ENCODE measurements at places on chromosomes 1 and 21.

GRCh38 chr1:192045131-192045530 is 113.1 kb upstream of the RGS18 start:
- no peak for DNase-seq

DNA sequence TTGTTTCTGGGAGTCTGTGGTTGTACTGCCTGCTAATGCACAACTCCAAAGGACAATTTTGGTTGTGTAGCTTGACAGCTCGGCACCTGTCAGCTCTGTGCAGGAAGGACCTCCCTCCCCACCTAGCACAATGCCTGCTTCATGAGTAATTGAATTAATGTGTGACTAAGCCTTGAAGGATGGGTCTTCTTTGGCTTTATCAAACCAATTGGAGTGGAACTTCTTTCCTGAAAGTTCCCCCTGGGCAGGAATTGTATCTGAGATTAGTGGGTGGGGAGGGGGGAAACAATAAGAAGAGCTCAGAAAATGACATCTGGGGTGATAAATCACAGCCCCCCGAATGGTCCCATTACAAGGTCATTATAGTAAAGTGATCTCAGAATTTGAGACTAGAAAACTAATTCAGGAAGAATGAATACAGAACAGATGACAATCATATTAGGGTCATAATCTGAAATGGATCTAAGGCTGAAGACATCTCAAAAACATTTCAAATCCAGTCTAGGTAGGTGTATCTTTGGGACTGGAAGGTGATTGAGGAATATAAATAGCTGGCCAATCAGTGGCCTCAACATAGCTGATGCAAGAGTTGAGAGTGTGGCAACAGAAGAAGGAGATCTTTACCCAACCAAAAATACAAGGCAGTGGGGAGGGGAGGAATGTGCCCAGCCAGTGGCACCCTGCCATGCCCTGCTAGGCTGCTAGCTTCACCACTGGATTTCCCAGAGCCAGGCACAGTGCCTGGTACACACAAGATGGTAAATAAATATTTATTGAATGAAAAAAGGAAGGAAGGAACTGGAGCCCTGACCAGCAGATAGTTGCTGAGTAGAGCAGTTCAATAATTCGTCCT is 10.1 kb upstream of the SESN2 start:
- no peak for DNase-seq

DNA sequence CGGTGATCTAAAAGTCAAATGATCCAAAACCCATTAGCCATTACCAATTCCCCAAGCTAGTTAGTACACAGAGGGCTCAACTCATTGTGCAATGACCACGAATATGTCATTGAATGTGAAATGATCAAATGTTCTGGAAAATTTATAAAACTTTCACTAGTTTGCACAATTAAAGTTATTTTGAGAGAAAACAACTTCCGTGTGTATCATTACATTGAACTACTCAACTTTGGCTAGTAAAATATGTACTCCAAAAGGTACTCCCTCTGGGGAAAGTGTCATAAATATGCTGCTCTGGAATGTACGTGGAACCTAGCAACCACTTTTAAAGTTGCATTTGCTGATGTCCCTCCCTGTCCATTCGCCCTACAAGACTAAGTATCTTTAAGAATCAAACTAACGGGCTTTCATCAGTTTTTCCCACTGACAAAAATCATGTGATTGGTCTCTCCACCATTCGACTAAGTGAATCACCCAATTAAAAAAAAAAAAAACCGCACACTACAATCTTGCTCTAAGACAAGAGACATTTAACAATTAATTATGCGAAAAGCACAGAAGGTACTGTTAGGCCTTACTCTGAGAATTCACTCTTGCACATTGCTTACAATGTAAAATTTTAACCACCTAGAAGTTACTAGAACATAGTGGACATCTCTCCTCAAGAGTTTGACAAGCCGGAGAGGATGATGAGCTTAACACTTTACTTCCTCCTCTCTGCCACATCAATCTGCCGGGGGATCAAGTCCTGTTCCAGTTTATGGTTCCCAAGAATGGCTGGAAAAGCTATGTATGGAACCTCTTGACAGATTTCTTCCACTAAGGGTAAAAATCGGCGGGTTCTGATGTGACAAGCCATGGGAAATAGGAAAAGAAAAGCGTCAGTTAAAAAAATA is 1.2 kb downstream of the ACBD3 start:
- DNase-seq: no peak

DNA sequence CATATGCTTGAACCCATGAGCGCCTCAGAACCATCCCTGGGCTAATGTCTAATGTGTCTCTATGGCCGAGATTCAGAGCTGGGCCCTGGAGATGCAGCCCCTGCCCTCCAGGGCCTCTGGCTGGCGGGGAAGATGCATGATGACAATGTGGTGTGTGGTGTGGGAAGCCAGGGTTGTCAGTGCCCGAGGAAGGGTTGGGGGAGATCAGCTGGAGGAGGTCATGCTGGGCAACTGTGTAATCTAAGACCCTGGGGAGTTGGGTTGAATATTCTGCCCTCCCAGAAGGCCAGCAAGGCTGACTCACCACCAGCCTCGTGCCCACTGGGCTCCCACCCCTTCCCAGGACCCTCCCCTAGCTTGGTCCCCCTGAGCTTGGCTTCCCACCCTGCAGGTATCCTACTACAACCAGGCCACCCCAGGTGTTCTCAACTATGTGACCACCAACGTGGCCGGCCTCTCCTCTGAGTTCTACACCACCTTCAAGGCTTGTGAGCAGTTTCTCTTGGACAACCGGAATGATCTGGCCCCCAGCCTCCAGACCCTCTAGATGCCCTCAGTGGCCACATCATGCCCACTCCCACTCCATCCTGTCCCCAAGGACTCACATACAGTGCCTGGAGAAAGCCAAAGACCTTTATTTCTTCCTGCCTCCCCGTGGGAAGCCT is 14.6 kb downstream of the FAM151A start:
- DNase-seq: no peak

DNA sequence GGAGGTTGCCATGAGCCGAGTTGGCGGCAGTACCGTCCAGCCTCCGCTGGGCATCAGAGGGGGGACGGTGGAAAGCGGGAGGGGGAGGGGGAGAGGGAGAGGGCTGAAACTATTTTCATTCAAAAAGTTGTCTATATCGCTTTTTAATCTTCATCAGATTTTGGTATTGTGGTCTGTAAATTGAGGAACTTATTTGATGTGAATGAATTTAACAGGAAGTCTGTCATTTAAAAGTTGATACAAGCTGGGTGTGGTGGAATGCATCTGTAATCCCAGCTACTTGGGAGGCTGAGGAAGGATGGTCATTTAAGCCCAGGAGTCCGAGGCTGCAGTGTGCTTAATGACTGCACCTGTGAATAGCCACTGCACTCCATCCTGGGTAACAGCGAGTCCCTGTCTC is 3.0 kb upstream of the EPHX4 start:
- DNase-seq: no peak

DNA sequence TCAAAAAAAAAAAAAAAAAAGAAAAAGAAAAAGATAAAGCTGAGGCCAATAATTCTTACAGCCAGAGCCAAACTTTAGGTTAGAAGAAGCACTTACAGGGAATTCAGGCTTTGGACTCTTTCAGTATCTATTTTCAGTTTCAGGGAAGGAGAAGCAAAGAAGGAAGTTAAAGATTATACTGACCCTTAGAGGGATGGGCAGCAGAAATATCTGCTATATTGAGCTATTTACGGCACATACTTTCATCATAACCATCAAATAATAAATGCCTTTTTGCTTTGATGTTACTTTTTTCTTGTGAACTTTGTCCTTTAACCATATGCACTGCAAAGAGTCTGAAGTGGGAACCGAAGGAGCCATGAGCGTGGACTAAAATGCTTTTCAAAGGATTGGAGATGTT is 42.0 kb downstream of the TM2D1 start:
- no peak for DNase-seq

Data from activated gamma-delta T cell (primary cell).